ENCODE measurements at places on chromosomes 12 and 14.
A peak's percentile ranks its signal among the peaks of the same experiment; 100 is the strongest.

- DNase-seq, result no peak
- H3K27me3 ChIP-seq, result no peaks in the 10 kb centered on the region
- H3K36me3 ChIP-seq, result no peaks in the 10 kb centered on the region
- H3K27ac ChIP-seq, result no peak overlapping the region
- H3K4me1 ChIP-seq, result no peaks in the 10 kb centered on the region
Measured at GRCh38 chr14:67077921-67078320, 111.3 kb upstream of the GARIN2 start.

DNA sequence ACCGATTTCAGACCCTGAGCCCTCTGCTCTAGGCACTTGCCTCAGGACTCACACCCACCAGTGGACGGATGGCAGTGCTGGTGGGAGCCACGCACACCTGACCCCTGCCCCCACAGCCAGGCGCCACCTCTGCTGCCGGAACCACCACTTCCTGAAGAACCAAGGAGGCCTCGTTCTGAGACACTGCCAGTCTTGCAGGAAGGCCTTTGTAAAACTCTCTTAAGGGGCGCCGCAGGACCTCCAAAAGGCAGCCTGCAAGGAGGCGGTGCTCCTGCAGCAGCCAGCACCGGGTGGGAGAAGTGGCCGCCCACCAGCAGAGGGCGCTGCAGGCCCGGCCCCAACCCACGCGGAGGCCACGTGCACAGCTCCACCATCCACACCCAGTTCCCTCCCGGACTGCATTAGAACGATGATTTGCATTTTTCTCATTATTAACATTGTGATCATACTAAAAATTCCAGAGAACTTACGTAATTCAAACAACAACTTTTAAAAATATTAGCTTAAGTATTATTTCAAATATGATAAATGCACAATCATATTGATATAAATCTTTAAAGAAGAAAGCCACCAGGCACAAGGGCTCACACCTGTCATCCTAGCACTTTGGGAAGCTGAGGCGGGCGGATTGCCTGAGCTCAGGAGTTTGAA, 12.8 kb downstream of the STX2 start:
- peaks cover 10% of the 10 kb centered on the region for H3K36me3 ChIP-seq
- no peaks in the 10 kb centered on the region for H3K4me1 ChIP-seq
- H3K27me3 ChIP-seq, result no peaks in the 10 kb centered on the region
- H3K27ac ChIP-seq, result no peak overlapping the region

DNA sequence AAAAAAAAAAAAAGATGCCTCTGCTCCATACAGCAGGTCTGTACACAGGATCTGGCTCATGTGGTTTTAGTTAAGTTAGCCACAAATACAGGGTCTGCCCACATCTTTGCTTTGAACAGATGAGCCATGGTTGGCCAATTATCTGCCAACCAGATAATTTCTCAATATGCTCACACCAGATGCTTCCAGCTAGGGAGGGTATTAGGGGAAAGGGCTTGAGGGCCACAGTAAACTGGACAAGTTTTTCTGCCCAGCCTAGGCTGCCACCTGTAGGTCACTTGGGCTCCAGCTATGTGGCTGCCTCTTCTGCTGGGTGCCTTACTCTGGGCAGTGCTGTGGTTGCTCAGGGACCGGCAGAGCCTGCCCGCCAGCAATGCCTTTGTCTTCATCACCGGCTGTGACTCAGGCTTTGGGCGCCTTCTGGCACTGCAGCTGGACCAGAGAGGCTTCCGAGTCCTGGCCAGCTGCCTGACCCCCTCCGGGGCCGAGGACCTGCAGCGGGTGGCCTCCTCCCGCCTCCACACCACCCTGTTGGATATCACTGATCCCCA, 776 bp downstream of the RDH5 start:
- H3K27ac ChIP-seq, result peak overlapping the region; percentile 47
- peak overlapping the region; percentile 18 for H3K4me3 ChIP-seq
- peaks cover 27% of the 10 kb centered on the region for H3K36me3 ChIP-seq
- peaks cover 67% of the 10 kb centered on the region for H3K4me1 ChIP-seq
- peak; percentile 88 for DNase-seq
- H3K27me3 ChIP-seq, result no peaks in the 10 kb centered on the region

- DNase-seq, result peak; percentile 46
- H3K27me3 ChIP-seq, result no peaks in the 10 kb centered on the region
- no peaks in the 10 kb centered on the region for H3K4me1 ChIP-seq
- H3K4me3 ChIP-seq, result no peak overlapping the region
- no peak overlapping the region for H3K27ac ChIP-seq
- no peaks in the 10 kb centered on the region for H3K36me3 ChIP-seq
Measured at GRCh38 chr12:76586764-76587395, 27.3 kb upstream of the OSBPL8 start.

DNA sequence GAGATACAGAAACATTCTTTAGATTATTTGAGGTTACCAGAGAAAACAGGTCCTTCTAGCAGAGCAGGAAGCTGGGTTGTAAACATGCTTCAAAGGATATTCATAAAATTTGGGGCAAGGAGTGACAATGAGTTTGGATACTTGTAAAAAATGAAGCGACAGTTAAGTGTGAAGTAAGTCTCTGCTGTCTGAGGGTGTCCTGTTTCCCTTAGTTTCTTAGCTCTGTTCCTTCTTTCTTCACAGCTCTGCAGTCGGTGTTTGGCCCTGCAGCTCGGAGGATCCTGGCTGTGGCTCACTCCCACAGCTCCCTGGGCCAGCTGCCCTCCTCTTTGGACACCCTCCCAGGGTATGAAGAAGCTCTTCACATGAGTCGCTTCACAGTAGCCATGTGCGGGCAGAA, 10.8 kb downstream of the TMEM52B start:
- H3K27ac ChIP-seq, result no peak overlapping the region
- no peak overlapping the region for H3K4me3 ChIP-seq
- no peaks in the 10 kb centered on the region for H3K36me3 ChIP-seq
- no peaks in the 10 kb centered on the region for H3K27me3 ChIP-seq
- peak; percentile 32 for DNase-seq
- H3K4me1 ChIP-seq, result peaks cover 11% of the 10 kb centered on the region

DNA sequence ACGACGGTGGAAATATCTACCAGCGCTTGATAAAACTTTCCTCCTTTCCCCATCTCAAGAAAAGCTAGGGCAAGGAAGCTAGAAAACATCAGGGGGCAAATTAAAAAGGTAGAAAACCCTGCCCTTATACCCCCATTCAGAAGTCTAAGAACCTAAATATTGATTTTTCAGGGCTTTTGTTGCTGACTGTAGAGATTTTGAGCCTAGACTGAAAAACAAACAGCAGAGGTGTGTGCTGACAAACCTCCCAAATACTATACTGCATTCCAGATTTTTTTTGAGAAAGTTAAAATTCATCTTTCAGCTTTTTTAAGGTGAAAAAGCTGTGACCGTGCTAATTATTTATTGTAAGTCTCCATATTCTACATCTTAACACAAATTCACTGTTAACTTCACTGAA, 478.3 kb upstream of the SOX5 start:
- no peak for DNase-seq
- H3K27ac ChIP-seq, result no peak overlapping the region
- no peaks in the 10 kb centered on the region for H3K36me3 ChIP-seq
- H3K4me3 ChIP-seq, result no peak overlapping the region
- H3K4me1 ChIP-seq, result no peaks in the 10 kb centered on the region
